Tongue (tissue), 3 donors: ENCODE measurements at places on chromosomes 3 and 15.

- DNase-seq = no peak
Measured at GRCh38 chr3:12198301-12198700, 39.6 kb upstream of the TIMP4 start.

- DNase-seq = no peak
Measured at GRCh38 chr3:188358787-188359493, 205.0 kb downstream of the LPP start.

DNA sequence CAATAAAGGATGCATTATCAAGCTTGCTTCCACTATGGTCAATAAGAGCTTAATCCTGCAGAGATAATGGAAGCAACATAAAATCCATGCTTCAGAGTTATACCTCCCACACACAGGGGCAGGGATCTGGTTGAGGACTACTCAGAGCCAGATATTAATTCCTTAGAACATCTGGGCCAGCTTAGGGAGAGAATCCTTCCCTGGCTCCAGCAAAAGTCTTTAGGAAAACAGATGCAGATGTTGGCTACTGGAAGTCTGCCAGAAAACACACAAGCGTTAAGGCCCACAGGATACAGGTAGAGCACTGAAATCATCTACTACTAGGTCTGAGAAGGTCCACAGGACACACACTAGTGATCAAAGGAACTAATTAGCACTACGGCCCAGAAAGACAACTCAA lies 25.2 kb downstream of the TMEM202 start:
- DNase-seq = peak; percentile 30

DNA sequence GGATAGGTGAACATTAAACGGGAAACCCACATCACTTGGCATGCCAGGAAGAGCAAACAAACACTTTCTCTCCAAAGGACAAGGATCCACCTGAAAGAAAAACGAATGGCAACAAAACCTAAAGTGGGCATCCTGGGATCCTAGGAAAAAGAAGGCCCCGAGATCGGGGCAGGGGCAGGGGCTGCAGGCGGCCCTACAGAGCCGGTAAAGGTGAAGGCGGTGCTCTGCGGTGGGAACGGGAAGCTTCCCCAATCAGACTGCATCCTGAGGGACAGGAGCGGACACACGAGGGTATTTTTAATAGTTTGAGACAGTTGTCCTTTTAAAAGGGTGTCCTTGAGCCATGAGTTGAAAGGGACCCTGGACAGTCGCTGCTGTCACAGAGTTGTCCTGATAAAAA lies 24.9 kb upstream of the GABRA5 start:
- no peak for DNase-seq

DNA sequence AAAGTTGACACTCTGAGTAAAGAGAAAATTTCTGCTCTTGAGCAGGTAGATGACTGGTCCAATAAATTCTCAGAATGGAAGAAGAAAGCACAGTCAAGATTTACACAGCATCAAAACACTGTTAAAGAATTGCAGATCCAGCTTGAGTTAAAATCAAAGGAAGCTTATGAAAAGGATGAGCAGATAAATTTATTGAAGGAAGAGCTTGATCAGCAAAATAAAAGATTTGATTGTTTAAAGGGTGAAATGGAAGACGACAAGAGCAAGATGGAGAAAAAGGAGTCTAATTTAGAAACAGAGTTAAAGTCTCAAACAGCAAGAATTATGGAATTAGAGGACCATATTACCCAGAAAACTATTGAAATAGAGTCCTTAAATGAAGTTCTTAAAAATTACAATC lies 151.8 kb upstream of the LRRFIP2 start:
- DNase-seq = no peak

DNA sequence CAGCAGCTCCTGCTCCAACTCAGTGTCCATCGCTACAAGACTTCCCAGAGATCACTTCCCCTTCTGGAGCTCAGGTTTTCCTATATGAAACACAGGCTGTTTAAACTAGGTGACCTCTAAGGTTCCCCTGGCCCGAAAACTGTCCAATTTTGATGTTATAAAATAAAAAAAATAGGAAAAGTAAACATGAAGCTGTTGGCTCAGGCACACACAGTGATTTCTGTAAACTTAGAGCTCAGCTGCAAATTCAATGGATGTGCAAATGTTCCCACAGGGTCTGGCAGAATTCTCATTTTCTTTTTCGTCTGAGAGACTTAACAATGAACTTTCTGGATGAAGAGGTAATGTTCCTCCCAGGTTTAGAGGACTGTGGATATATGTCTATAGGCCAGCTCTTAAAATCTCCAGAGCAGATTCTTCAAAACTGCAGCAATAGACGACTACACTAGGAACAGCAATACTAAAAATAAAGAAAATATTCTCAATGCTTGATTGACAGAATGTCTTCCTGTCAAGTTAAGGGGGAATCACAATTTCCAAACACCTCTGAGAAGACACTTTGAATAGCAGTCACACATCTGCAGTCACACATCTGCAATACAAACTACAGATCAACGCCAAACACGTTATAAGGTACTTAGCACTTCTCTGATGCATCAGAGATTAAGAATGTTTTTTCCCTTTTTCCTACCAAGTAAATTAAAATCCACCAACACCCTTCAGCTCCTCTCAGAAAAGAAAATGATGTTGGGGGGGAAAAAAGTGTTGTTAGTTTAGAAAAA lies 2.8 kb downstream of the NUP210 start:
- peak; percentile 67 for DNase-seq

GRCh38 chr15:51377038-51377786 lies 35.8 kb downstream of the GLDN start:
- no peak for DNase-seq

DNA sequence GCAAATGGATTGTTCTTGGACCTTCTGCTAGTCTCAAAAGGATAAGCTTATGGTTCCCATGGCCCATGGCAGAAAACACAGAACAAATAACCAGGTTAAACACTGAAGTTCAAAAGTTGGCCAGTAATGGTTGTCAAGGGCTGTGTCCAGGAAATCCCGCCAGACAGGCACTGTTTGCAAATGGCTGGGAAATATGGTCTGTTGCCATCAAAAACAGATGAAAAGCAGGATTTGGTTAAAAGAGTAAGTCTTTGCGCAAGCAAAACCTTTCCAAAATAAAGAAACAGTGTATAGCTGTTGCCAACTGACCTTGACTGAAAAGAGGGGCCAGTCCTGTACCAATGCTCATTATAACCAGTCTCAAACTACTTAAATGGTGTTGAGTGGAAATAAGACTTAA lies 58.6 kb downstream of the WWTR1 start:
- peak; percentile 63 for DNase-seq

DNA sequence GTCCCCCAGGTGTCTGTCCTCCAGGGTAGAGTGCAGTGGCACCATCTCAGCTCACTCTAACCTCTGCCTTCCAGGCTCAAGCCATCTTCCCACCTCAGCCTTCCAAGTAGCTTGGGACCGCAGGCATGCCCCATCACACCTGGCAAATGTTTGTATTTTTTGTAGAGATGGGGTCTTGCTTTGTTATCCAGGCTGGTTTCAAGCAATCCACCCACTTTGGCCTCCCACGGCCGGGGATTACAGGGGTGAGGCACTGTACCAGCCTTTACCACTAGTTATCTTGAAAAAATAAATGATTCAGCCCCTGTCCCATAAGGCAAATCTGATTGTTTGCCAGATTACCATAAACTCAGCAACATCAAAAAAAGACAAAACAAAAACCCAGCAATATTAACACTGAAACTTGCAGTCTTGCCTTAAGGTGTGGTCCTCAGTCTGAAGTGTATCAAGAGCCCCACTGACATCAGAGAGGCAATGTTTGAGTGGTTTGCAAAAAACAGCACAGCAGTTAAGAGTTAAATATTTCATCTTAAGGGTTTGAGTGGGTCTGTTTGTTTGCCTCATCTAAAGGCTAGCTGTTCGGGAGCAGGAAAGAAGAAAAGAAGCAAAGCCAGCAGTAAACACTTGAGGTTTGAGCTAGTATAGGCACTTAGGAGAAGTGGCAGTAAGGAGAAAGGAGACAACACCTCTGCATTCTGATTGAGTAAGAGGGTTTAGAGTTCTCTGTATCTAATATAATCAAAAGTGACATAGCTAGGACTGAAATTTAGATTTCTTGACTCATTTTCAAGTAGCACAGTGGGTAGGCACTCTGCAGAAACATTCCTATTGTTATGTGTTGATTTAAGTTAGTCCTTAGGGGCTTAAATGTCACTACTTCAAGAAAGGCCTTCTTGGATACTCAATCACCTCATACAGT lies 26.3 kb upstream of the EDEM1 start:
- no peak for DNase-seq

- DNase-seq = no peak
Measured at GRCh38 chr3:54279005-54279583, 156.7 kb downstream of the CACNA2D3 start.

DNA sequence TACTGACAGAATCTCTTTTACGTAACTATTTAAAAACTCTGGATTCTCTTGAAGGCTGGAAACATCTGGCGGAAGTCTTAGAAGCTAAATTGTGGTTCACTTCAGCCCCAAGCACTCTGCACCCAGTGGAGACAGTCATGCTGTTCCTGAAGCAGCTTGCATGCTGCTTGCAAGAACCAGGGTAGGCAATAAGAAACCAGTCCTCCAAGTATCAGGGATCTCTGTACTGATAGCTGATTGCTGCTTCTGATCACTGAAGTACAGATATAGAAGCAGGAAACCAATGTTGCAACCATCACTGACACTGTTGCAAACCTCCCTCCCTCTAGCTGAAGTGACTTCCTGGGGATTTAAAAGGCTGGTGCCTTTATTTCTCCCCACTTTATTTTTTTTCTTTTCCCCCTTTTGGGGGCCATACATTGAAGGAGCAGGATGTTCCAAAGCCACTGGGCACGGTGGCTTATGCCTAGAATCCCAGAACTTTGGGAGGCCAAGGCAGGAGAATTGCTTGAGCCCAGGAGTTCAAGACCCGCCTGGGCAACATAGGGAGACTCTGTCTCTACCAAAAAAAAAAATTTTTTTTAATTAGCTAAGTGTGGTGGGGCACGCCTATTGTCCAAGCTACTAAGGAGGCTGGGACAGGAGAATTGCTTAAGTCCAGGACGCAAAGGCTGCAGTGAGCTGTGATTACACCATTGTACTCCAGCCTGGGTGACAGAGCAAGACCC lies 15.3 kb downstream of the SPCS1 start:
- DNase-seq = no peak

DNA sequence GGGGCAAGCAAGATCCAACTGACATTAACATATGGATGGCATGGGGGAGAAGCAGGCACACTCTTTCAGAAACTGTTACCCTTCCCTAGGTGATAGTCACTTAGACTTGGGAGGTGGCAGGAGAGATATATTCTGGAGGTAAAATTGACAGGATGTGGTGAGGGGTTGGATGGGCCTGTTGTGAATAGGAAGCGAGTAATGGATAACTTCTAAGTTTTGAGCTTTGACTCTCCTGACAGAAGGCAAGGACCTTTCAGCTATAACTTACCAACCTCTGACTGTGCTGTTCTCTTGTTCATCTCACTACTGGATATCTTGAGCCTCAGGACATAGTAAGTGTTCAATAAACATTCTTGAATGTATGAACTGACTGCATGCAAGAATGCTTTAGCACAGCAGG lies 1.9 kb upstream of the PDIA5 start:
- no peak for DNase-seq

DNA sequence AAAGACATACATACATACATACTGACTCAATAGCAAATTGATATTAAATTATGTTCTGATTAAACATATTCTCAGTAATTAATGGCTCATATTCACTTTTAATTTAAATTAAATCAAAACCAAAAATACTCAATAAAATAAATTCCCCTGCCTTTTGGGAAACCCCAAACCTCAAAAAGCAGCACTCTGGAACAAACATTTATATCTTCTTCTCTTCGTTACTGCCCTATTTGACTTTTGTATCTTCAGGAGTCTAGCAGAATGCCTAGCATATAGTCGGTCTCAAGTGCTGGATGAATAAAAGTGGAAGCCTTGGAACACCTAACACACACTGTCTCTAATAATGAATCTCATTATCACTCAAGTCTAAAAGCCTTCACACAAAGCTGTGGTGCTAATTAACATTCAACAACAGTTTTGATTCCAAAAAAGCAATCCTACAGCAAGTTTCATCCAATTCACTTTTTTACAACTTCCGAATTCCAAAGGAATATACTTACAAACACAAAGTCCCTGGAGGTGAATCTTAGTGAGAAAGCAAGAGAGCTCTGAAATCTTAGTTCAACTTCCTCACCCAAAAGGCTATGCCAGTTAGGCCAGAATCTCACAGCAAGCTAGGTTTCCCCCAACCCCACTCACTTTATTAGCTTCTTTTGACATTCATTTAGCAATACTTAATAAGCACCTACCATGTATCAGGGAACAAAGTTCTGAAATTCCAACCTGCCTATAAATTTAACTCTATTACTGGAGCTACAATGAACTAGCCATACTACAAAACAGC lies 35.0 kb downstream of the GSK3B start:
- no peak for DNase-seq

GRCh38 chr15:74470631-74471395 lies 9.9 kb upstream of the UBL7 start:
- DNase-seq = no peak

DNA sequence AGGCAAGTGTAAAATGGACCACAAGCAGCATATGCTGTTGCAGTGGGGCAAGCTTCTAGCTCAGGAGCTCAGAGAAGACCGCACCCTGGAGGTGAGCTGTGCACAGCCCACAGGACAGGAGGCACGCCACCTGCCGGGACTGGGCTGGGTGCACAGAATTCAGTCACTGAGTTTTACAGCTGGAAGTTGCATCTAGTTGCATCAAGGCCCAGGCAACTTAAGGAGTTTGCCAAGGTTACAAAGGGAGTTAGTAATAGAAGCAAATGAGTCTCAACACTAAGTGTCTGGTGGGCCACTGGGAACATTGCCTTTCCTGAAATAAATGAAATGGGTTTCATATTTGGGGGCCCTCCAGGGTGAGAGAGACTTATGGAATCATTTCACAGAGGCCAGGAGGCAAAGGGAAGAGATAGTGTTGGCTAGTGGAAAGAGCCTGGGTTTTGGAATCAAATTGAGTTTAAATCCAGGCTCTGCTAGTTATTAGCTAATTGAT lies 36.0 kb upstream of the TIMP4 start:
- DNase-seq = no peak

GRCh38 chr3:193335031-193335430 lies 43.5 kb downstream of the ATP13A5 start:
- DNase-seq = no peak

- DNase-seq = no peak
Measured at GRCh38 chr3:61415201-61415600, 146.2 kb upstream of the PTPRG start.

GRCh38 chr3:73556520-73557372 lies 68.0 kb downstream of the PDZRN3 start:
- peak; percentile 70 for DNase-seq

DNA sequence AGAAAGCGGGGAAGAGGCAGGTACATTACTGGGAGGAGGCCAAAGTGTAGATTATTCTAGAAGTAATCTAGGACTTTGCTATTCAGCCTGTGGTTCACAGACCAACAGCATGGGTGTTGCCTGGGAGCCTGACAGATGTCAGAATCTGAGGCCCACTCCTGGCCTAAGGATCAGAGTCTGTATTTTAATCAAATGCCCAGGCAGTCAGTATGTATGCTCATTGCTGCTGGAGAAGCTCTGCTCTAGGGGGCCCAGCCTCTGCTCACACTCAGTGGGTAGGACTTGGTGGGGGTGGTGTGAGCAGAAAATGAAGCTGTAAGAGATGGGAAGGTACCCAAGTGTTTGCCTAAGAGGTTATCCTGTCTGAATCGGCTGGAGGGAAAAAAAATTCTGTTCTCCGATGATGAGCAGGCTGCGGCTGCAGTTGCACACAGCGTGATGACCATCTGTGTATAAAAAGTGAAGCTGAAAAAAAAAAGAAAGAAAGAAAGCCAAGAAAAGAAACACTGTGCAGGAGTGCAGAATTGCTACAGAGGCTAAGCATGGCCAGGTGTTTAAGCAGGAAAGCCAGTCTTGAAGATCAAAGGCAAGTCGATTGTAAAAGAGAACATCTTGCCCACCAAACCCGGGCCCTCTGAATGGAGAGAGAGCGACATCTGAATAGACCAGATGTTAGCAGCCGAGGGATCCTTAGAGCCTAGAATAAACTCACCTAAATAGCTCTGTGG lies 65.2 kb downstream of the EIF4E3 start:
- DNase-seq = peak; percentile 60
